Kasumi-1 (cell line): ENCODE measurements at places on chromosomes 16 and 17.

DNA sequence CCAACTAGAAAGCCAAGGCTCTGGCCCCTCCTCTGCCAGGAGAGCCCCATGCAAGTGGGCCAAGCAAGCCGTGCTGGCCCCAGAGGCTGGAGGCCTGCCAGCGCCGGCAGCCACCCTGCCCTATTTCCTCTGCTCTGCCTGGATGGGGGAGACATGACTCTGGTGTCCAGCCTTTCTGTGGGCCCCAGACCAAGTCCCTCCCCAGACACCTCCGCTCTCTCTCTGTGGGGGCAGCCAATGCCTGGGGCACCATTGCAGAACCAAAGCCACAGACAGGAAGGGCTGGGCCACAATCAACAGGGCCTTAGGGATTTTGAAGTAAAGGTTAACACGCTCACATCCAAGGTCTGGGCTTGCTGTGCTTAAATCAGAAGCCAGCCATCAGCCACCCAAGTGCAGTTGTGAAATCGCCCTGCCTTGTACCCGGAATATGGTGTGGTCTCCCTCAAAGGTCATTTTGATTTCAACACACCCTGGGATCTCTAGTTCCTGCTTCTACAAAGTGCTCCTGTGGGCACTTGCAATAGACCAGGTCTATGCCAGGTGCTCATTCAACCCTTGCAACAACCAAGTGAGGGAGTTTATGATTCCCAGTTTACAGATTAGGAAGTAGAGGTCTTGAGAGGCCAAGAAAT, 63.5 kb upstream of the TEX2 start:
- peak; percentile 62 for DNase-seq

- DNase-seq: no peak
Observed at GRCh38 chr16:24352746-24353145, 96.6 kb downstream of the CACNG3 start.

DNA sequence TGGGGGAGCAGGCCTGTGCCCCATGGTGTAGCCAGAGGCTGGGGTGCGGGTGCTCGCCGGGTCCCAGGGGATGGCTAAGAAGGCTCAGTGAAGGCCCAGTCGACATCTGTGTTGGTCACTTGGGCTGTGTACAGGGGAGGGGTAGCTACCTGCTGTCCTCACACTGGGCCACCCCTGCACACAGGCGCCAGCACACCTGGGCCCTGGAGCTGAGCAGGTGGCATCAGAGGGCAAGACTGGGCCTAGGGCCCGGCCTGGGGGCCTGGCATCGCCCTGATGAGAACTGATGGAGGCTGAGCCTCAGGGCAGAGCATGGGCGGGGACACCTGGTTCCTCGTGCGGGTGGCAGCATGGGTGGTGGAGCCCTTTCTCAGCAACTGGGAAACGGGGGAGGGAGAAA, 870 bp upstream of the CTRB2 start:
- DNase-seq: no peak

GRCh38 chr16:46961373-46962353, 11.8 kb downstream of the DNAJA2 start:
- DNase-seq: peak; percentile 84

- no peak for DNase-seq
Observed at GRCh38 chr16:3872216-3872895, 8.2 kb downstream of the CREBBP start.

DNA sequence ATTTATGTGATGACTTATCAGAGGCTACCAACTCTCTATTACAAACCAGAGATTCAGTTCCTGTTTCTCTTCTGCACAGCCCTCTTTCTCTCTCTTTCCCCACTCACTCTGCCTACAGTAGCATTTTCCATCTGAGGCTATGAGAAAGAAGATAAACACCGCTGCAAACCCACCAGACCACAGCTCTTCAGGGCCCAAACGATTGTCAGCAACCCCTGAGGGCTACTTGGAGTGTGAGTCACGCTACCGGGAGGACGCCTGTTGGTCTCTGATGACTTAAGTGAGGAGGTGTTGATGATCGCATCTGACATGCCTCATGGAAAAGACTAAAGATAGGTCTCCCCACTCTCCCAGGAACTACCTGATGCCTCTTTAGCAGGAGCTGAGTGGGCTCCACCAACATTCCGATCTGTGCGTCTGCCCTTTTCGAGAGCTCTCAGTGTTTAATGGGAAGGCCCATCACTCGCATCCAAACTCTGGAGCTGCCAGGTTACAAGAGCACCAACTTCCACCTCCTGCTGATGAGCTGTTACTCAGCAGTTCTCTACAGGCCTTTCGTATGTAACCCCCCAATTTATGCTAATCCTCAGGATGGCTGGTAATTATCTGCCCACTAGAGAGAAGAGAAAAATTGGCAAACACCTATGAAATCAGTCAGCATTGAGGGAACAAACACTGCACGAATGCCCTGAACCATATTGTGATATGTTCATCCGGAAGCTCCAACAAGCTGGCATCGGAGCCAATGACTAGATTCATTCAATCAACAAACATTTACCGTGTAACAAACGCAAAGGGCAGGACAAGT, 9.2 kb downstream of the GRIN2A start:
- no peak for DNase-seq

- no peak for DNase-seq
Observed at GRCh38 chr16:65783709-65784474, 582.6 kb upstream of the CDH5 start.
